Esophagus muscularis mucosa (tissue), 4 donors: ENCODE measurements at places on chromosomes 11 and 22. TPM values are rescaled to one million over a fixed set of nuclear protein-coding genes. Genes with fewer than 3 reads are reported as not detected.

SYNGR1 gene
- total RNA-seq = 20.3 TPM

MN1 gene
- 47.3 TPM for total RNA-seq

DEFB108B gene
- not detected for total RNA-seq

SLC16A8 gene
- 0.29 TPM for total RNA-seq

TNNT3 gene
- total RNA-seq = 2.8 TPM

CERK gene
- 37.3 TPM for total RNA-seq

TYR gene
- not detected for total RNA-seq

PIWIL4 gene
- 4.5 TPM for total RNA-seq

FADS2 gene
- 24.5 TPM for total RNA-seq

CFAP300 gene
- 1.7 TPM for total RNA-seq

MRGPRF gene
- 206 TPM for total RNA-seq
